ENCODE measurements at places on chromosomes 6 and 20. TPM values are rescaled to one million over a fixed set of nuclear protein-coding genes. Genes with fewer than 3 reads are reported as not detected.
A peak's percentile ranks its signal among the peaks of the same experiment; 100 is the strongest.

The ARFGEF3 gene
- polyA plus RNA-seq = 0.73 TPM

The FGD2 gene
- 6.7 TPM for polyA plus RNA-seq

The CTAGE9 gene
- polyA plus RNA-seq = not detected

The TRIM31 gene
- not detected for polyA plus RNA-seq

The C4A gene
- polyA plus RNA-seq = 36.9 TPM

The IL20RA gene
- polyA plus RNA-seq = 1.8 TPM

The EHMT2 gene
- polyA plus RNA-seq = 13.2 TPM

The ZNF311 gene
- polyA plus RNA-seq = 0.66 TPM

The ADTRP gene
- 0.14 TPM for polyA plus RNA-seq

The SNAP25 gene
- 0.44 TPM for polyA plus RNA-seq

The MMS22L gene
- polyA plus RNA-seq = 0.73 TPM

The RIPOR2 gene
- polyA plus RNA-seq = 1.4 TPM

The RIPK1 gene
- 6.1 TPM for polyA plus RNA-seq

The ENPP1 gene
- 2.3 TPM for polyA plus RNA-seq

The DEFB112 gene
- not detected for polyA plus RNA-seq

The ESR1 gene
- 0.29 TPM for polyA plus RNA-seq

The PROCR gene
- polyA plus RNA-seq = 20.5 TPM

The EIF6 gene
- 33.4 TPM for polyA plus RNA-seq

DNA sequence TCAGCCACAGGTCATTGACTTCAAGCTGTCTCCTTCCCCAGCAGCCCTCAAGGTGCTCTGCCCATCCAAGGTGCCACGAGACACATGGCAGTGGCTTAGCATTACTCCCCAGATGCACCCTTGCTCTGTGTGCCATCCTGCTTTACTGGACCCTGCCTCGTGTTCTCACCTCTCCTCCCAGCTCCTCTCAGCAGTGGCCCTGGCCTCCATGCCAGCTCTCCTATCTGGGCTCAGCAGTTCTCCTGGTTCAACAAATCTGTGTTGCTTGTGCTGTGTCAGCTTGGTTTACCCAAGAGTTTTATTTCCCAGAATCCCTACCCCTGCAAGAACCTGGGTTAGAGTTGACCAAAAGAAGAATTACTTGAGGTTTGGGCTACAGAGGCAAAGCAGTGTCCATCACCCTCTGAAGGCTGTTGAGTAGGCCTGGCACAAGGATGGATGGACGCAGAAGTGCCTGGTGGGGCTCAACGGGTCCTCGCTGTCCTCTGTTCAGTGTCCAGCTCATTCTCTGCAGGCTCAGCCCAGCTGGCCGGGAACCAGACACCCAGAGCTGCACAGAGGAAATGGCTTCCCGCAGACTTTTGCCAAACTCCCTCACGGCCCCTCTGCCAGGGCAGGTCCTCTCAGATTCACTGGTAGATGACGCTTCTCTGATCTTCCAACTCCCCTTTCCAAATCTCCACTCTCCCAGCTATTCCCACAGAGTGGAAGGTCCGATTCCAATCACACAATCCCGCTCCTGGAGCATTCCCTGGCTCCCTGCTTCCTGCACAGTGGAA is 82.6 kb downstream of the FOXA2 start:
- no peak for DNase-seq

DNA sequence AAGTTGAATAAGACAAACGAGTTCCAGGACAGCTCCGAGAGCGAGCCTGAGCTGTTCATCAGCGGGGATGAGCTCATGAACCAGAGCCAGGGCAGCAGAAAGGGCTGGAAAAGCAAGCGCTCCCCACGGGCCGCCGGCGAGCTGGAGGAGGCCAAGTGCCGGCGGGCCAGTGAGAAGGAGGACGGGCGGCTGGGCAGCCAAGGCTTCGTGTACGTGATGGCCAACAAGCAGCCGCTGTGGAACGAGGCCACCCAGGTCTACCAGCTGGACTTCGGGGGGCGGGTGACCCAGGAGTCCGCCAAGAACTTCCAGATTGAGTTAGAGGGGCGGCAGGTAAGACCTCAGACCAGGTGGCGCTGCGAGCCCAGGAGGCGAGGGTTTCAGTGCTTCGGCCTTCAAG is 56.0 kb upstream of the TMEM181 start:
- DNase-seq = no peak

- DNase-seq = no peak
Observed at GRCh38 chr6:156884306-156884705, 107.1 kb downstream of the ARID1B start.

DNA sequence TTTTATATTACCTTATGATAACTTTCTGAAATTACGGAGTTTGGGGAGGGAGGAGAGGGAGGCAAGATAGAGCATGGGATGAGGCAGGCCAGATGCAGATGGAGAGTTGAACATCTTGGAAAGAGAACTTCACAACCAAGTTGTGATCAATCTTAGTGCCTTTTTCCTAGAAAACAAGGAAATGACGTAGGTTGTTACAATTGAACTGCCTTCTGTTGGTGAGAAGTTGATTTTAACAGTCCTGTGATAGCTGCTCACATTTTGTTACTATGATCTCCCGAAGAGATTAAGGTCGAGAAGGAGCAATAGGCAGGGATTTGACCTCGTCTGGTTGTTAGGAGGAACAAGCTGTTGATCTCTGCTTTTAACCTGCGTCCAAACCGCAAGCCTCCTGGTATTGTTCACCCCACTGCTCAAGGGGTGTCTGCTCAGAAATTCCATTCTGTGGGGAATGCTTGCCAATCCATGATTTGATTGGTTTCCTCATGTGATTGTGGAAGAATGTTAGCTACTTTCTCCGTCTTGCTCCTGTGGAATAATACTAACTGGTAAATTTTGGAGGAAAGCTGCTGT is 35.1 kb downstream of the TIAM2 start:
- DNase-seq = no peak

DNA sequence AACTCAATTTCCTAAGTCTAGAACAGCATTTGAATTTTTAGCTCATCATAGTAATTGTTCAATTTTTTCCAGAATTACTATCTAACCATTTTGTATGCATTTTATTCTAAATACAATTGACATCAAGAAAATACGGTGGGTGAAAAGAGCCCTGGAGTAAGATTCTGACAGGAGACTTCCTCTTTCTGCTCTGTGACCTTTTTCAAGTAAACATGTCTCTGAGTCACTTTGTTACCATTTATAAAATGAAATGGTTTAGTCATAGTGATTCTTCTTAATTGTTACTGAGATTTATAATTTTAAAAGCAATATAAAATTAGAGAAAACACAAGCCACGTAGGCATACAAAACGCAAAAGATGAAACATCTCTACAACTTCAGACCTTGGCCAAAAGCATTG is 80.2 kb downstream of the PLCB1 start:
- no peak for DNase-seq

DNA sequence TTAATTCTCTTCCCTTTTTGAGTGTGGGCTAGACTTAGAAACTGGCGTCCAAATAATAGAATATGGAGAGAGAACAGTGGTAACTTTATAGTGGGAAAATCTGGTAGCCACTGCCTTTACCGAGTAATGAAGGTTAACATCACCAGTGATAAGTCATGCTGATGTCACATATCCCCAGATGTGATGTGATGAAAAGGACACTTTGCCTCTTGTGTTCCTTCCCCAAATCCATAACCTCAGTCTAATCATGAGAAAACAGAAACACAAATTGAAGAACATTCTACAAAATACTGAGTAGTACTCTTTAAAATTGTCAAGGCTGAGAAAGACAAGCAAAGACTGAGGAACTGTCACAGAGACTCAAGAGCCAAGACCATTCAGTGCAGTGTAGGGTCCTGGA is 17.8 kb downstream of the ANKS1A start:
- DNase-seq = no peak

DNA sequence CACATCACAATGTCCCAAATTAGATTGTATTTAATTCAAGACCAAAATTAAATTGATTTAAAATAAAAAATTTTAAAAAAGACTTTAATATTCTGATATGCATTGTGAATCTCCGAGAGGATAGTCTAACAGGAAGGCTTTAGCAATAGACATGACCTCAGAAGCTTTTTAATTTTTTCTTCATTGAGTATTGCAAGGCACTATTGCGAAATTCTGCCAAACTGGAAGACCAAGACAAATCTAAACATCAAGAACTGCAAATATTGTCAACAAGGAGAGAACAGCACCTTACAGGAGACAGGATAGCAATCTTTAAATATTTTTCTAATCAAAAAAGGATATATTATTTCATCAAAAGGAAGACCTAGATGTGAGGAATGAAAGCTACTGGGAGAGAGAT is 56.9 kb downstream of the BMP5 start:
- DNase-seq = no peak

DNA sequence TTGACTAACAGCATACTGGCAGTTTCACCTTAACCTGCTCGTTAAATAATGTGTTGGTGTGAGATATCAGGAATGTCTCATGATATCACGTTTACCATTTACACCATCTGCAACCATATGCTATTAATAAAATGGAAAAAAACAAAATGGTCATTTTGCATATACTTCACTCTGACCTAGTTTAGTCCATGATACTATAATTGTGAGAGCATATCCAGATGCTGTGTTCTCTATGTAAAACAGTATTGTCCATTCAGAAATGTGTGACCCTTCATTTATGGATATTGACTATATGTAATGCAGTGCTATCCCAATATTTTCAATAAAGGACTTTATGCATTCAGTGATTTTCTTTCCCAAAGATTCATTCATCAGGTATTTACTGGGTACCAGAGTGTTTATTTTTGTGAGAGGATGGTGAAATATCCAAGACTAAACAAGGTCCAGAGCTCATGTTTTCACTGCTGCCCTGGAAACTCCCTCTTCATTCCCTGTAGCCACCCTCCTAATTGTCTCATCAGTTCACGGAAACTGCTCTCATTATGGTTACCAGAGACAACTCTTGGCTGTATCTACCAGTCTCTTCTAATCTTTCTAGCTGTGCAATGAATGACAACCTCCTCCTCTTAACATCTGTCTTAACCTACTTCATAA is 25.7 kb upstream of the HINT3 start:
- DNase-seq = no peak

DNA sequence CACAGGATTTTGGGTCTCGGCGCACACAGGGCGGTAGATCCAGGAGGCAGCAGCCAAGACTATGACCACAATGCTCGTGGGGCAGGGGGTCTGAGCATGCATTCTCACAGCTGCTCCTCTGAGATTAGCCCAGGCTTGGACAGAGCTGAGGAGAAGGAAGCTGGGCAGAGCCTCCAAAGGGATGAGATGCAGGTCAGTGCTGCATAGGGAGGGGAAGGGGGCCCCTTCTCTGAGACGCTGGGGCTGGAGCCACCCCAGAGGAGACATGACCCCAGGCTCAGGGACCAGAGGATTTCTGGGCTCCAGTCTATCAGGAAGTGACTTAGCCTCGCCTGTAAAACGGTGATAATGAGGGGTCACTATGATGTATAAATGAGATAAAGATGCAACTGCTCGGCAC is 93.9 kb downstream of the BFSP1 start:
- DNase-seq = no peak

DNA sequence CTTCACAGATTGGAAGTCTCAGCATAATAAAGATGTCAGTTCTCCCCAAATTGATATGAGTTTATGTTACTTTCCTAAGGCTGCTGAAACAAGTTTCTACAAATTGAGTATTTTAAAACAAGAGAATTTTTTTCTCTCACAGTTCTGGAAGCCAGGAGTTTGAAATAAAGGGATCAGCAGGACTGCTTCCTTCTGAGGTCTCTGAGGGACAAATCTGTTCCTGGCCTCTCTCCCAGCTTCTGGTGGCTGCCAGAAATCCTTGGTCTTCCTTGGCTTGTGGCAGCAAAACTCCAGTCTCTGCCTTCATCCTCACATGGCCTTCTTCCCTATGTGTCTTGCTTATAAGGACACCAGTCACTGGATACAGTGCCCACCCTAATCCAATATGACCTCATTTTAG is 136.1 kb downstream of the TFAP2A start:
- DNase-seq = peak; percentile 13

DNA sequence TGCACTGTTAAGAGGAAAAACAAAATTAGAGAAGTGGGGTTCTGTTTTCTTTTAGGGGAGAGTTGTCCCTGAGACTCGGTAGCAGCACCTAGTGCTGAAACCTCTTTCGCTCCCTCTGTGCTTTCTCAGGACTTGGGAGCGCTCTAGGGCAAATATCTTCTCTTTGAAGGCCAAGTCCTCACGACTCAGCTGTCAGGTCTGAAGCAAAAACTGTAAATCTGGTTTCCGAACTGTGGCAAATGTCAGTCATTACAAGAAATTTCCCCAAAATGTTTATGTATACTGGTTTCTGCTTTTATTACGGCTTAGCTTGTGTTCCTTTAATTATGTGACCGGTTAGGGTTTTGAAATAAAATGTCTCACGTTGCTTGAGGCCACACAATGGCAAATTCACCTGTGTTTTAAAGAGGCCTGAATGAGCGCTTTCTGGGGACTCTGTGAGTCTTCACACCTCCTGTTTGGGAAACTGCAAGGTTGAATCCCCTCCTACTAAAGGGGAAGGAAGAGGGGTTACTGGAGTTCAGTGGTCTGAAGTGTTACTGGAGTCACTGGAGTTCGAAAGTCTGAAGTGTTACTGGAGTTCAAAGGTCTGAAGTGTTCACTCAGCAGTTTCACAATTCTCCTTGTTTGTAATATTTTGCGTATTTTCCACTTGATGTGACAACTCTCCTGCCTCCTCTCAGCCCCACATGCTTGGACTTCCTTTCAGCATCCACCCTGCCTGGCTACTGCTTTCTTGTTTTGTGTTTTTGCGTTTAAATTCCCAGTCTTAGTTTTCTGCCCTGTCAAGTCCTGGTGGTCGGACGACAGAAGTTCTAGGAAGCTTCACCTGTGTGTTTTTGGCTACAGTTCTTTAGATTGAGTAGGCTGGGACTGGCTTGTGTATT is 1.6 kb downstream of the SMPDL3A start:
- DNase-seq = no peak

DNA sequence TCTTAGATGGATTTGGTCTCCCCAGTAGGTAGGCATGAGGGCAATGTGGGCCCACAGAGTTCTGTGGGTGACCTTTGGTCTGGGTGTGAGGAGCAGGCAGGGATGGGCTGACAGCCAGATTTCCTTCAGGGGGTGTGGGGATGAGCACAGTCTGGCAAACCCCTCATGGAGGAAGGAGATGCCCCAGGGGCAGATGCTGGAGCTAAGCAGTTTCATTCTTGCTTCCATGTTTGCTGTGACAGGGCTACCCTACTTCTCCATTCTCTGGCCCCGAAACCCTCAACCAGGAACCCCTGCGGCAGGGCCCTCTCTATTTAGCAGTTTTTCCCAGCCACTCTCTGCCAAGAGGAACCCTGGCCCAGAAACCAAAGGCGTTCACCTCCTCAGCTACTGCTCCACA is 40.4 kb downstream of the GCLC start:
- no peak for DNase-seq

- DNase-seq = no peak
Observed at GRCh38 chr20:20649945-20650344, 62.5 kb downstream of the RALGAPA2 start.

DNA sequence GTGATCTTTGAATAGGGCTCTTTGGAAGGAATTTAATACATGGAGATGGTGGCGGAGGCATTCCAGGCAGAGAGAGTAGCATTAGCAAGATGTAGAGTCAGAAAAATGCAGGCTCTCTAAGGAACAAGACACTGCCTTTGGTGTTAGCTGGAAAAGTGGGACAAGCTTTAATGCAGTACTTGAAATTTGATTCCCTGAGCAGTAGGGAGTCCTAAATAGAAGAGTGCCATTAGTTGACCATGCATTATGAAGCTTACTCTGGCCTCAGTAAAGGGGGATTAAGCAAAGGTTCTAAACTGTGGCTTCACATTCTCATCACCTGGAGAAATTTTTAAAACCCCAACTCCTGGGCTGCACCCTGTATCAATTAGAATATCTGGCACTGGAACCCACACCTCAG is 494.8 kb upstream of the SOX4 start:
- no peak for DNase-seq

- DNase-seq = no peak
Observed at GRCh38 chr20:29085625-29086024, 2171.8 kb upstream of the DEFB115 start.

- DNase-seq = no peak
Observed at GRCh38 chr6:122620902-122621301, 10.7 kb downstream of the PKIB start.
